ENCODE measurements at places on chromosomes 1 and 21.

DNA sequence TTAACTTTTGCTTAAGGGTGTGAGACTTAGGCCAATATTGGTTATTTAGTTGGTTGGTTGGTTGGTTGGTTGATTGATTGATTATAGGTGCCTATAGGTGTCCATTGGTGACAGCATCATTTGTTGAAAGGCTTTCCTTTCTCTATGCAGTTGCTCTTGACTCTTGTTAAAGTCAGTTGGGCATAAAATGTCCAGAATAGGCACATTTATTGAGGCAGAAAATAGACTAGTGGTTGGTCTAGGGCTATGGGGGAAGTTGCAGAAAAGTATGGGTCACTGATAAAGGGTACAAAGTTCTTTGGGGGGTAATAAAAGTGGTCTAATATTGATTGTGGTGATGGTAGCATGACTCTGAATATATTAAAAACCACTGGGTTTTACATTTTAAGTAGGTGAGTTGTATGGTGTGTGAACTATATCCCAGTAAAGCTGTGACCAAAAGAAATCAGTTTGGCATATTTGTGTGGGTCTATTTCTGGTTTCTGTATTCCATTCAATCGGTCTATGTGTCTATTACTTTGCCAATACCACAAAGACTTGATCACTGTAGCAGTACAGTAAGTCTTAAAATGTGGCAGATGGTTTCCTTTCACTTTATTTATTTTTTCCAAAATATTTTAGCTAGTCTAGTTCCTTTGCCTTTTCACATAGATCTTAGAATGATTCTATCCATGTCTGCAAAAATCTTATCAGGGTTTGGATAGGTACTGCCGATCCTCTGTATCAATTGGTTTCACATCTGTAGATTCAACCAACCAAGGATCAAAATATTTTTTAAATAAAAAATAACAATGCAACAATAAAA, 63.0 kb downstream of the ATP1A1 start:
- DNase-seq, result no peak

DNA sequence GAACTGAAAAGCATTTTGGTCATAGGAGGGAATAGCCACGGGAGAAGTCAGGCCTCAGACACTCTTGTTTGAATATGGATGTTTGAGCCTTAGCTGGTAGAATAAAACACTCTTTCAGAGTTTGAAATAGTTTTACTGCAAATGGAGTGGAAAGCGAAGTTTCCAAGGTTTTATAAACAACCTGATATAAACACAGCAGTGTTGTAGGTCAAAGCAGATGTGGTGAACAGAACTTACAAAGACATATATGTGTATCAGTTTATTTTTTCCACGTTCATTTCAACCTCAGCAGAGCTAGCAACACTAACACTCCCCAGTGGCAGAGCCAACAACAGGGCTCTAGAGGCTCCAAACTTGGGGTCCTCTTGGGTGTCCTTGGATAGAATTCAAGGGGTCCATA, 89.9 kb downstream of the WLS start:
- no peak for DNase-seq

DNA sequence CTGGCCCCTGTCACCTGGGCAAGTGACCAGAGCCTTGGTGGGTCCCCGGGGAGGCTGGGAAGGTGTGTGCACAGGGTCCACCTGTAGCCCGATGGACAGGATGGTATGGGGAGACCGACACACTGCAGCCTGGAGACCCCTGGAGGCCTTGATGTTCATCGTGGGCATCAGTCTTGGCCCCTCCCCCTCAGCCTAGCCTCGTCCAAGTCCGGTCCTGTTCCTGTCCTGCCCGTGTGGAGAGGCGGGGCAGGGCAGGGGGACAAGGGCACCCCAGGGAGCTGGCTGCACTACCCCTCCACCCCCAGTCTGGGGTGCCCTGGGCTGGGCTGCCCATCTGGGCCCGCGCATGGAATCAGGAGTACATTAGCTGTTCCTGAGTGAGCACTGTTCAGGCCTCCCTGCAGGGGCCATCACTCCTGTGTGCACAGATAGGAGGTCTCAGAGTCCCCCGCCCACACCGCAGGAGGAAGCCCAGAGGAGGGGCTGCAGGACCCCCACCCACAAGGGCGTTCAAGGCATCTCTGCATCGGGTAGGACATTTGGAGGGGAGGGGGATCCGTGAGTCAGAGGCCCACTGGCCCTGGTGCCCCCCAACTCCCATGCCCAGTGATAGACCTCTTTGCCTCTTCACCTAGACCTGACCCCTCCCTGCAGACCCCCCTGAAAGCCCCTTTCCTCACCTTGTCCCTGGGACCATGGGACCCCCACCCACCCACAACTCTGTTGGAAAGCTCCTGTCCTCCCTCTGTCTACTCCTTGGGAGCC, 63.2 kb downstream of the WNT9A start:
- DNase-seq, result no peak

GRCh38 chr1:94528299-94528698, 13.3 kb downstream of the F3 start:
- no peak for DNase-seq

- DNase-seq, result no peak
Measured at GRCh38 chr1:42006836-42007235, 88.1 kb upstream of the HIVEP3 start.

GRCh38 chr1:22628698-22629444, 7.6 kb upstream of the C1QA start:
- DNase-seq, result no peak

- no peak for DNase-seq
Measured at GRCh38 chr1:97384294-97384968, 536.4 kb downstream of the DPYD start.

DNA sequence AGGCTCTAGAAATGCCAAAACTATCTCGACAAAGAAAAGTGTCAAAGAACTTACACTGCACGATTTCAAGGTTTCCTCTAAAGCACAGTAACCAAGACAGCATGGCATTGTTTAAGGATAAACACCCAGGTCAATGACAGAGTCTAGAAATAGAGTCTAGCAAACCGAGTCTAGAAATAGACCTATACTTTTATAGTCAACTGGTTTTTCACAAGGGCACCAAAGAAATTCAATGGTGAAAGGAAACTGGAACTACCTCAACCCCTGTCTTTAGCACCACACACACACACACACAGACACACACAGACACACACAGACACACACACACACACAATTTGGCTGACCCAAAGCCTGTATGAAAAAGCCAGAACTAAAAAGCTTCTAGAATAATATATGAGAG, 67.1 kb upstream of the PGBD5 start:
- no peak for DNase-seq

- DNase-seq, result no peak
Measured at GRCh38 chr1:87942165-87942564, 613.5 kb downstream of the LMO4 start.

GRCh38 chr1:198495631-198496030, 44.8 kb downstream of the ATP6V1G3 start:
- DNase-seq, result no peak

GRCh38 chr1:58409336-58409735, 137.2 kb downstream of the OMA1 start:
- no peak for DNase-seq

DNA sequence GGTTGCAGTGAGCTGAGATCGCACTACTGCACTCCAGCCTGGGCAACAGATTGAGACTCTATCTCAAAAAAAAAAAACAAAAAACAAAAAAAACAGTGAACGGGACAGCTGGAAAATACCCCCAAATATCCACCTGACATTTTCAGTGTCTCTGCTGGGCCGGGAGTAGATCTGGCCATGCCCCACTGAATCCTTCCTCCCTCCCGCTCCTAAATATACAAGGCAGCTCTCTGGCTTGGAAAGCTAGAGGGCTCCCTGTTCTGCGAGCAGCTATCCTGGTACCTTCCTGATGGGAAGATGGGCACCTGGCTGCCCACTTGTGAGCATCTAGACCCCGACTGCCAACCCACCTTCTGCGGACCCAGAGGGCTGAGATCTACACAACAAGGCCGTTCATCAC, 21.4 kb downstream of the SPSB1 start:
- DNase-seq, result no peak

GRCh38 chr1:226979517-226980121, 39.5 kb downstream of the COQ8A start:
- DNase-seq, result no peak

GRCh38 chr21:31374395-31374794, 30.3 kb upstream of the TIAM1 start:
- DNase-seq, result no peak

GRCh38 chr1:152502496-152503180, 8.0 kb upstream of the LCE5A start:
- no peak for DNase-seq
